ENCODE measurements at places on chromosomes 5 and 9.

GRCh38 chr5:56450766-56451165 lies 217.6 kb upstream of the ANKRD55 start:
- no peak for DNase-seq

- no peak for DNase-seq
Measured at GRCh38 chr5:92332039-92332438, 948.9 kb upstream of the ARRDC3 start.

GRCh38 chr5:59591162-59591561 lies 302.4 kb downstream of the PDE4D start:
- DNase-seq, result no peak

- DNase-seq, result no peak
Measured at GRCh38 chr9:38622288-38622674, 1.9 kb upstream of the ANKRD18A start.

DNA sequence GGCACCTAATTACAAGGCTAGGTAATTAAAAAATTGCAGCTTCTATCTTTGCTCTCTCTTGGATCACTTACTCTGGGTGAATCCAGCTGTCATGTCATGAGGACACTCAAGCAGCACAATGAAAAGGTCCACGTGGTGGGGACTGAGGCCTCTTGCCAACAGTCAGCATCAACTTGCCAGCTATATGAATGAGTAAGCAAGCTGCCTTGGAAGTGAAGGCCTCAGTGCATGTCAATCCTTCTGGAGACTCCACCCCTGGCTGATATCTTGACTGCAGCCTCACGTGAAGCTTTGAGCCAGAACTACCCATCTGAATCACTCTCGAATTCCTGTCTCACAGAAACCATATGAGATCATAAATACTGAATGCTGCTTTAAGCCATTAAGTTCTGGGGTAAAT lies 140.5 kb downstream of the SNX18 start:
- DNase-seq, result peak; percentile 48

GRCh38 chr9:137176302-137177182 lies 4.7 kb upstream of the TMEM210 start:
- DNase-seq, result peak; percentile 49

DNA sequence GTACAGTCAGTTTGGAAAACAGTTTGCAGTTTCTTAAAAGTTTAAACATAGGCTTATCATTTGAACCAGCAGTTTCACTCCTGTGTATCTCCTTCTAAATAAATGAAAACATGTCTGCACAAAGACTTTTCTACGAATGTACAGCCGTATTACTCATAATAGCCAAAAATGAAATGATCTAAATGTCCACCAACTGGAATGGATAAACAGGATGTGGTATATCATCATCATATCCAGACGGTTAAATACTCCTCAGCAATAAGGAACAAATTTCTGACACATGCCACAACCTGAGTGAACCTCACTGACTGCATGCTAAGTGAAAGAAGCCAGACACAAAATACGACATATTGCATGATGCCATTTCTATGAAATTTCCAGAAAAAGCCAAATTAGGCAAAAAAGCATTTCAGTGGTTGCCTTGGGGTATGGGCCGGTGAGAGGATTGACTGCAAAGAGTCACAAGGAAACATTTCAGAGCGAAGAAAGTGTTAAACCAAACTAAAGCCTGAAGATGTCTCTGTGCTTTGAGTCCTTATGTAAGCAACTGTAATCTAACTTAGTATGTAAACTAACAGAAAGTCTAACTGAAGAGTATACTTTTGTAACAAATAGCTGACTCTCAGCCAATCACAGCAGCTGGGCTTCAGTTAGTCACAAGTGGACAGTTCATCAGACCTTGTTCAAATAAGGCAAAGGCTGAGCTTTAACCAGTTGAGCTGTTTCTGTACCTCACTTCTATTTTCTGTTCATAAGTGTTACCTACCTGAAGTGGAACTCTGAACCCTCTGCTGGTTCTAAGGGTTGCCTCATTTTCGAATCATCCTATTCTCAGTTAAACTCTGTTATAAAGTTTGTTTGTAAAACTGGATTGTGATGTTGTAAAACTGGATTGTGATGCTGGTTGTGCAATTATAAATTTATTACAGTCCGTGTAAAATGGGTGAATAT lies 65.2 kb downstream of the TRIO start:
- DNase-seq, result no peak

GRCh38 chr5:14166437-14166836 lies 23.3 kb downstream of the TRIO start:
- no peak for DNase-seq

DNA sequence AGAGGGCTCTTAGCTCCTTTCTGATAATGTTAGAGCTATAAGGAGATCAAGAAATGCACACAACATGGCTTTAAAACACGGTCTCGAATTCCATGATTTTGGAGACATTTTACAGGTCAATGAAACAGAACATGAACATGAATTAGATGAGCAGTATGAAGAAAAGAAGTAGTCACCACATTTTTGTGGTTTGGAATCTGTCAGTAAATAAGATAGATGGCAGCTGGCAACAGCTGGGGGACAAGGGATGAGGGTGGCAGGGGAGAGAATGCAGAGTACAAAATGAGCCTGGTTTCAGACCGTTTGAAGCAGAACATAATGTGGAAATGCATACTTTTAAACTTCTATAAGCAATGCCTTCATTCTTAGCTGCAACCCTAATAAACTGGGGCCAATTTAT lies 107.1 kb downstream of the OXCT1 start:
- DNase-seq, result peak; percentile 78

DNA sequence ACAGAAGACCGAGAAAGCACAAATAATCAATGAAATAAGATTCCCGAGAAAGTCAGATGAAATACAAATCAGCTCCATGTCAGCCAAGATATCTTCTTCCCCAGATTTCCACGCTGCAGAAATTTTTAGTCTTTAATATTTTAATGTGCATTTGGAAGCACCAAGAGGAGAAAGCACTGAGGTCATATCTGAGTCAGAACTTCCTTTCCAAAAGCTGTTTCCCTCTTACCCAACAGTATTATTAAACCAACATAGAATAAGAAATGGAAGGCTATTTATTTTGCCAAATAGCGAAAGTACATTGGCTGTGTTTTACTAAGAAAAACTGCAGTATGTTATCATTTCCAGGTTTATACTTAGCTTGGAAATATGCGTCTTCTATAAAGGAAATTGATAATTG lies 772.1 kb upstream of the CDH9 start:
- DNase-seq, result no peak

DNA sequence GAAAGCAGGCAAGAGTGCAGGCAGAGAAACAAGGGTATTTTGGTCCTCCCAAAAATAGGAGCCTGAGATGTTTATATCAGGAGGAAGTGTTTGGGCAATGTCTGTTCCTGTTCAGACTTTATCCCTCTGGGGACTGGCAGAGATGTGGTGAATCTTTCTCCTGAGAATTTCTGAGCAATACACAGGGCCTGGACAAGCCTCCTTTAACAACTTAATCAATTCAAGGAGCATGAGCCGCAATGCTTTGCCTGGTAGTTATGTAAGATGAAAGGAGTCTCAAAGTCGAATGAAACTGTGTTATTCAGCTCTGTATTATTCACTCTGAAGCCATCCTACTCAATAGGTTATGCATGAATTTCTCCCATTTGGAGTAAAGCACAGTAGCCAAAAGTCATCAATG lies 365.6 kb downstream of the MAN2A1 start:
- no peak for DNase-seq

- DNase-seq, result peak; percentile 14
Measured at GRCh38 chr5:140113180-140113698, 670 bp upstream of the PURA start.

DNA sequence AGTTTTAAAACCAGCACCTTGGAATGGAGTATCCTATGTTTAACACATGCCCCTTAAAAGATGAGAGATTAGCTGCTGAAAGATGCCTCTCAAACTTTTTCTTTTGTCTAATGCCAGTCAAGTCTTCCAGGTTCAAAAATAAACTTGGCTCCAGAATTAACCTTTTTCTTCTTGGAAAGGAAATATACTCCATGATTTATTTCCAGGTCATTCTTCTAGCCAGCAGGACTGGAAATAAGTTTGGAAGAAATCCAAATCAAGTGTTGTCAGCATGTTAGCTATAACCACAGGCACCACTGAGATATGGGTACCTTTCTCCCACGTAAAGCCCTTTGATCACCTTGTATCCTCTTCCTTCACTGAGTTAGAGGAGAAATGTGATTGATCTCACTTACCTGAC lies 56.1 kb downstream of the NLN start:
- no peak for DNase-seq

DNA sequence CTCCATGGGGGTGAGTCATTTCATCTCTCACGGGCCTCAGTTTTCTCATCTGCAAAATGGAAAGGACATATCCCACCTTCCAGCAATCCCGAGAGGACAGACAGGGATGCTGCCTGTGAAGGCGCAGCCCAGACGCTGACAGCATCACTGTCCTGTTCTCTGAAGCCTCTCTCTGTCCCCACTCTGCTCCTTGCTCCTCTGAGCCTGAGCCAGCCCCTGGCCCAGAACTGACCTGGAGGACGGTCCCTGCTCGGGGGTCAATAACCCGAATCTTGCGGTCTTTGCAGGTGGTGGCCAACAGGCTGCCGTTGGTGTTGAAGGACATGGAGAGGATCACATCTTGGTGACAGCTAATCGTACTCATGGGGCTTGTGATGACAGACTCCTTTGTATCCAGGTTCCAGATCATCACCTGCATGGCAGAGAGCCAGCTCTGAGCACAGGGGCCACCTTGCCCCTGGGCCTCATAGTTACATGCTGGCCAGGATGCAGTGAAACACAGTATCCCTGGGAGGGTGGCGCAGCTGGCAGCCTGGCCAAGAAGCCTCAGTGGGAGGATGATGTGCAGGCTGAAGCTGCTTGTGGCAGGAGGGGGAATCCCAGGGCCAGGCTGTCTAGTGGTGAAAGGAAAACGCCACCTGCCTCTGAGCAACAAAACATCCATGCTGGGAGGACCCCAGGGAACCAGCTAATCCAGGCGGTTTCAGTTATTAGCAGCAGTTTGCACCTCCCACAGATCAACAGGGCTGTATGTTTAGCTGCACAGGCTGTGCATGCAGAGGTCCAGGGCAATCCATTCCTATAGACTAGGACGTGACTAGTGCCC lies 14.0 kb upstream of the TRIM14 start:
- DNase-seq, result no peak

DNA sequence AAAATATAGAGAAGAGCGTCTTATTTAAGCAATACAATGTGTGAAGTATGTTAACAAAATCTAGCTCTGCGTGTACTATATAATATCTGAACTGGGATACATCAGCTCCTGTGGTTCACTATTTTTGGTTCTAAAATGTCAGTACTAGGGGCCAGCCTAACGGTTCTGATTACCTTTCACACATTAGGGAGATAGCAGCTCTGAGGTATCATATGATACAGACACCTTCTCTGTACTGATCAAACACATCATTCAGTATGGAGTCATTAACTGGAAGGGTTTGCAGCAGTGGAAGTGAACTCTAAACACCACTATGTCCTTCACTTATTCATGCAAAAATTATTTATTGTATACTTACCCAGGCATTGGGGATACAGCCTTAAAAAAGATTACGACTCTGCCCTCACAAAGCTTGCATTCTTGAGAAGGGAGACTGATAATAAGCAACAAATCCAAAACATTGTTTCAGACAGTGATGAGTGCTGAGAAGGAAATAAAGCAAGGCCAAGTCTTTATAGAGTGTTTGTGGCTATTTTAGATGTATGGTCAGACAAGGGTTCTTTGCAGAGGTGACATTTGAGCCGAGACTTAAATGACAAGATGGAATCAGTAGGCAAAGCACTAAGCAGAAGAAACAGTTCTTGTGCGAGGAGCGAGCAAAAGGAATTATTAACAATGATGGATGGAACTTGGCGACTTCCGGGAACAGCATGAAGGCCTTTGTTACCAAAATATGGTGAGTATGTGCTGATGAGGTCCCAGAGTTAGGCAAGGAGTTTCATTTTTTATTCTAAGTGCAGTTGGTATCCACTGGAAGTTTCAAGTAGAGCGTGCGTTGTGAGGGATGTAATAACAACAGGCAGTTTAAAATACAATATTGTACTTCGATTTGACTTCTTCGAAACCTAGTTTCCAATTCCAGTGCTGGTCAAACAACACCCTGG lies 1.8 kb upstream of the LNPEP start:
- DNase-seq, result peak; percentile 7

DNA sequence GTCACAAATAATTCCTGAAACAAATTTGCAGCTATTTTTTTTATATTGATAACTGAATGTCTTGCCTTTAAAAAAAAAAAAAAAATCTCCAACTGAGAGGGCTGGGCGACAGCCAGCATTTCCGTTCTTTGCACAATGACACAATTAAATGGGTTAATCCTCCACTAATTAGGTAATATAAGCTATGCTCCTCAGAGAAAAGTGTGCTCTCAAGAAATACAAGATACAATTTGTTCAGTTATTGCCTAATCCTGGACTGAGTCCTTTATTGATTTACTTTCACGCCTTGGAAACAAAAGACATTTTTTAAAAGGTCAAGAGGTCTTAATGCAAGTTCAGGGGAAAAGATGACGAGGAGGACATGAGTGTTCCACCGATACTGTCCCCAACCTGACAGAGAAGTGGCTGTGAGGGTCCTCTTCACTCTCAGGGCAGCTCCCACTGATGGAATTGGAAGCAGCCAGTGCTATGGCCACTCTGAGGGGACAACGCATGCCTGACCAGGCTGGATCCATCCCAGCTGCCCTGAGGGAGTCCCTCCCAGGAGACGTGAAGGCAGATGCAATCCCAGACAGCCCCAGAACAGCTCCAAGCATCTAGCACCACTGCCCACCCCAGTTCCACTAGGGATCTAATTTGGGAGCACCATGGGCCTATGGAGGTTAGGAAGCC lies 220.7 kb downstream of the GNA14 start:
- DNase-seq, result no peak

Measured in urothelium cell line (cell line).